IMR-90 (cell line): ENCODE measurements at places on chromosomes 6 and 20. TPM values are rescaled to one million over a fixed set of nuclear protein-coding genes. Genes with fewer than 3 reads are reported as not detected.

- DNase-seq, result peak; percentile 98
- H3K4me1 ChIP-seq, result peaks cover 11% of the 10 kb centered on the region
- no peaks in the 10 kb centered on the region for H3K27me3 ChIP-seq
- no peaks in the 10 kb centered on the region for H3K36me3 ChIP-seq
- no peak overlapping the region for H3K4me3 ChIP-seq
Measured at GRCh38 chr20:52494244-52494643, 302.7 kb upstream of the ZFP64 start.

GRCh38 chr6:151317103-151317994 lies 74.0 kb downstream of the ZBTB2 start:
- no peaks in the 10 kb centered on the region for H3K27me3 ChIP-seq
- no peak overlapping the region for H3K4me3 ChIP-seq
- peak; percentile 90 for DNase-seq
- no peaks in the 10 kb centered on the region; the same call in 1 of the 2 replicates for H3K36me3 ChIP-seq
- H3K27ac ChIP-seq, result peak overlapping the region; percentile 44; the same call in 1 of the 2 replicates

DNA sequence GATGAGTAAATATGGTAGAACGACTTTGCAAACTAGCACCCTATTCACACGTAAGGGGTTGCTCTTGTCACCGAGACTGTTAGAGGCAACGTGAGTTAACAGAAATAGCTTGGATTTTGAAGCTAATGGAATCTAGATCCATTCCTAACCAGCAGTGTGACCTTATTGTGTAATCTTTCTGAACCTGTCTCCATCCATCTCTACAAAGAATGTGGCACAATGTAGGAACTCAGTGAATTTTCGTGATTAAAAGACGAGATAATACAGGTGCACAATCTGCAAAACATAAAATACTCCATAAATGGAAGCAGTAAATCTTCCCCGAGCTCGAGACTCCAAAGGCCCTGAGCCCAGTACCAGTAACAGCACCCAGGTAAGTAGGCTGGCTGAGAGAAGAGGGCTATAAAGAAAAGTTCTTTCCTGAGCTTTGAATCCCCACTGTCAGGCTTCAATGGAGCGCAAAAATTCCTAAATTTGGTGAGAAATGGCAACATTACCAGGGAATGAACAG lies 801 bp upstream of the KIFC1 start:
- no peaks in the 10 kb centered on the region for H3K36me3 ChIP-seq
- H3K27me3 ChIP-seq, result no peaks in the 10 kb centered on the region
- peak overlapping the region; percentile 32 for H3K27ac ChIP-seq
- no peak for DNase-seq
- no peaks in the 10 kb centered on the region for H3K4me1 ChIP-seq

GRCh38 chr20:23180451-23180921 lies 94.4 kb upstream of the CD93 start:
- no peaks in the 10 kb centered on the region for H3K4me1 ChIP-seq
- peaks cover 2% of the 10 kb centered on the region; the same call in 1 of the 2 replicates for H3K27me3 ChIP-seq
- no peak overlapping the region for H3K27ac ChIP-seq
- H3K36me3 ChIP-seq, result no peaks in the 10 kb centered on the region
- no peak overlapping the region for H3K4me3 ChIP-seq
- DNase-seq, result no peak

DNA sequence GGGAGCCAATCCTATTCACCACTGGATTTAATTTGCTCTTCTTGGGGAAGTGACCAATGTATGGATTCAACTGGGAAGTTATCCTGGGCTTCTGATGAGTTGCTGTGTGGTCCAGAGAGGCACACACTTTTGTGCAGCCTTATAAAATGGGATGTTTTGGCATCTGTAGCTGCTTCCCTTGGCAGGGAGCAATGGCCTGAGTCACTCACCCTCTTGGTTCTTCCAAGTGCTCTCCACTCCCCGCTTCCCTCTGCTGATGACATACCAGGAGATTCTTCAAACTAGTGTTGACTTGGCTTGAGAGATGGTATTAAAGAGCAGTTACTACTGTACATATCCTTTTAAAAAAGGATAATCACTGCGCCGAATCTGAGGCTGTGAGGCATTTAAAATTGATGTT lies 105.8 kb downstream of the JARID2 start:
- DNase-seq, result peak; percentile 91
- no peak overlapping the region for H3K4me3 ChIP-seq
- H3K4me1 ChIP-seq, result peaks cover 22% of the 10 kb centered on the region
- H3K36me3 ChIP-seq, result no peaks in the 10 kb centered on the region
- no peak overlapping the region for H3K27ac ChIP-seq

DNA sequence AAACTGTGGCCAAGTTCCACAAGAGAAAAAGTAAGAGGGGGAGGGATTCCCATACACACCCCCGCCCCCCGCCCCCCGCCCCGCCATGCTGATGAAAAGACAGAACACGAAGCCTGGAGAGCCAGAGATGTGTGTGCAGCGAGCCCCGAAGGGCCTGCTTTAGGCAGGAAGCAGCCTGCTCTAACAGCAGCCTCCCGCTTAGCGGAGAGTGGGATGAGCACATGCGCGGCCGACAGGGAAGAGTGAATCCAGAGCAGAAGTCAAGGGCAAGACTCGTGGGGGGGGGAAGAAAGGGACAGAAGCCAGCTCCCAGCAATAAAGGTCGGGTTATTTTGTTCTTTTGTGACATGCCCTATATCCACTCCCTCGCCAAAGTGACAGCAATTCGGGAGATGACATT lies 67.2 kb upstream of the PTGIS start:
- no peak for DNase-seq
- no peaks in the 10 kb centered on the region for H3K4me1 ChIP-seq
- no peak overlapping the region for H3K27ac ChIP-seq
- no peaks in the 10 kb centered on the region for H3K27me3 ChIP-seq
- H3K36me3 ChIP-seq, result peaks cover 37% of the 10 kb centered on the region
- H3K4me3 ChIP-seq, result no peak overlapping the region

- H3K4me3 ChIP-seq, result no peak overlapping the region
- peaks cover 1% of the 10 kb centered on the region for H3K27me3 ChIP-seq
- DNase-seq, result no peak
- H3K4me1 ChIP-seq, result no peaks in the 10 kb centered on the region
- no peaks in the 10 kb centered on the region for H3K36me3 ChIP-seq
Measured at GRCh38 chr20:6683021-6683977, 84.2 kb upstream of the BMP2 start.

DNA sequence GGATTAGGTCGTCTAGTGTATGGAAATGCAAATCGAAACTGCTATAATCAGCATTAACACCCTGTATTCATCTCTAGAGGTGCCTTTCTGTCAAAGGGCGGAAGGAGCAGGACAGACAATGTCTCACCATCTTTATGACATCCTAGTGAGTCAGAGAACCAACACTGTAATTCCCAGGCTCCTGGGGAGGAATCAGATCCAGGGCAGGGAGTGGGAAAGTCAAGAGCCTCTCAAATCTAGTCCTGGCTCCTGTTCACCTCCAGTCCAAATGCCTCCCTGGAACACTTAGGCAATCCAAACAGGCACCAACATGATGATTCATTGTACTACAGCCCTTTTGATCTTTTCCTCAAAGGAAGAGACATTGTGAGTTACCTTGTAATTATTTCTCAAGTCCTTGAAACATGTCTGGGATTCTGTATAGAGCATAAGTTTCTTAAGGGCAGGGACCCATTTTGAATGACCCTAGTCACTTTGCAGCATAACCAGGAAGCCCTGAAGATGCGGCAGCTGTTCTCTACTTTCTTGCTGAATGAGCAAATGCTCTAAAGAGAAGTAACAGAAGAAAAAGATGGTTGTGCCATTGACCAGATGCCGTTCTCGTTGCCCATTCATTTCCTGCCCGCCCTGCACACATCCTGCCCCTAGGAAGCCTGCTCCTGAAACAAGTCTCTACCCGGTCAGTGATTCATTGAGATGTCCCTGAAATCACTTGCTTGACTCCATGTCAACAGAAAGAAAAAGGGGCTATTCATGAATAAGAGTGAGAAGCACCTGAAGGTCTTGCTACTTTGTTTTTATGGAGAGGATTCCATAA lies 112.8 kb upstream of the JARID2 start:
- H3K36me3 ChIP-seq, result no peaks in the 10 kb centered on the region
- H3K27ac ChIP-seq, result no peak overlapping the region; the same call in 1 of the 2 replicates
- no peaks in the 10 kb centered on the region for H3K27me3 ChIP-seq

GRCh38 chr6:101396548-101397173 lies 3.2 kb downstream of the GRIK2 start:
- no peaks in the 10 kb centered on the region; the same call in 1 of the 2 replicates for H3K36me3 ChIP-seq
- no peak overlapping the region for H3K4me3 ChIP-seq
- H3K27me3 ChIP-seq, result no peaks in the 10 kb centered on the region; the same call in 1 of the 2 replicates
- H3K27ac ChIP-seq, result no peak overlapping the region
- 0 out of 2 replicates have a peak, but pooled peaks cover 1% of the 10 kb centered on the region for H3K4me1 ChIP-seq

- no peak for DNase-seq
- H3K27ac ChIP-seq, result no peak overlapping the region
- no peaks in the 10 kb centered on the region for H3K36me3 ChIP-seq
- H3K4me3 ChIP-seq, result no peak overlapping the region
Measured at GRCh38 chr6:53474010-53474409, 70.9 kb downstream of the GCLC start.

- no peaks in the 10 kb centered on the region for H3K27me3 ChIP-seq
- H3K27ac ChIP-seq, result peak overlapping the region; percentile 85
- no peaks in the 10 kb centered on the region for H3K36me3 ChIP-seq
- no peak for DNase-seq
Measured at GRCh38 chr6:89351671-89352277, 748 bp downstream of the UBE2J1 start.

DNA sequence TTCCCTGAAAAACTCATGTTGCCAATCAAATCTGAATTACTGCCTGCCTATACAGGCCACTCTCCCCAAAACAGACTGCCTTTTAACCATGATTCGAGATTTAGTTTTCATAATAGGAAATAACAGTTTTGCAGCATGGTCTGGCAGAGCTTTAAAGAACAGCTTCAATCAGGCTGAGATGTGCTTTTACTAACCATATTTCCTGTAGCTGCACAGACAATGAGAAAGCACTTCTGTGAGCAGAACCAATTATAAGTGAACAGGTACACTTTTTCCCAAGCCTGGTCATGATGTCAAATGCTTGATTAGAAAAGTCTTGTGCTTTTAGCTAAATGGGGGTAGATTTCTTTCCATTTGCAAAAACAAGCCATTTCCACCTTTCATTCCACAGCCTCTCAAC lies 108.2 kb downstream of the THEMIS start:
- H3K27ac ChIP-seq, result no peak overlapping the region
- peaks cover 9% of the 10 kb centered on the region; the same call in 1 of the 2 replicates for H3K27me3 ChIP-seq
- no peak for DNase-seq
- H3K4me3 ChIP-seq, result no peak overlapping the region
- no peaks in the 10 kb centered on the region for H3K36me3 ChIP-seq

DNA sequence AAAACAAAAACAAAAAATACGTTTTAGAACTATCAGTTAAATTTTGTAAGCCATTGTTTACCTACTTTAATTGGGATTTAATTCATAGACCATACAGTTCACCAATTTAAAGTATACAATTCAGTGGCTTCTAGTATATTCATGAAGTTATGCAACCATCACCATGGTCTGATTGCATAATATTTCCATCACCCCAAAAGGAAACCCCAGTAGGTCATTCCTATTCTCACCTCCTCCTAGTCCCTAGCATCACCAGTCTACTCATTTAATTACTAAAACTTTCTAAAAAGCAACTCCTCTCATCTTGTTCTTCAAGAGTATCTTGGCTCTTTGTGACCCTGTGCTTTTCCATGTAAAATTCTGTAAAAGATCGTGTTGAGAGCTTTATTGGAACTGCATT lies 60.2 kb downstream of the ASXL1 start:
- no peaks in the 10 kb centered on the region for H3K36me3 ChIP-seq
- no peak overlapping the region for H3K27ac ChIP-seq
- H3K4me1 ChIP-seq, result peaks cover 4% of the 10 kb centered on the region; the same call in 1 of the 2 replicates

DNA sequence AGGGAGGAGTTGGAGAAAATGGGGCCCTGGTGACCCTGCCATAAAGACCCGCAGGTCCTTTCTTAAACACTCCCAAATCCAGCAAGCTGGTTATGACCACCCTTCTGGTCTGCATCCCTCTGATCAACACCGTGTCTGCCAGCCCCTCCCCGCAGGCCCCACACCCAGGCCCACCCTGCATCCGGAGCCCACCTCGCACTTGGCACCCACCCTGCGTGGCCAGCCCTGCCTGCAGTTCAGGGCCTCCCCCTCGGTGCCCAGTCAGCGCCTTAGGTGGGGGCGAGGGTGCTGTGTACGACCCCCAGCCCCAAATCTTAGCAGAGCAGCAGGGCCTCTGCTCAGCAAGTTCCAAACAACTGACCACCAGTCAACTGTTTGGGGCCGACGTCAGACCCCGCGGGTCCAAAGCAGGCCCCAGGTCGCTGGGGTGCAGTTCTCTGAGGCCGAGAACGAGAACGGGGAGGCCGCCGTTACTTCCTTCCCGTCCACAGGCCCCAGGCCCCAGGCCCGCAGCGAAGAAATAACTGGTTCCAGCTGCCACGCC lies 1.2 kb downstream of the ACSS1 start:
- peaks cover 37% of the 10 kb centered on the region; the same call in 1 of the 2 replicates for H3K27me3 ChIP-seq
- no peaks in the 10 kb centered on the region for H3K36me3 ChIP-seq
- peaks cover 10% of the 10 kb centered on the region; the same call in 1 of the 2 replicates for H3K4me1 ChIP-seq
- peak overlapping the region; percentile 55; the same call in 1 of the 2 replicates for H3K4me3 ChIP-seq

- no peaks in the 10 kb centered on the region for H3K27me3 ChIP-seq
- peaks cover 3% of the 10 kb centered on the region; the same call in 1 of the 2 replicates for H3K4me1 ChIP-seq
- H3K27ac ChIP-seq, result no peak overlapping the region
- H3K36me3 ChIP-seq, result peaks cover 3% of the 10 kb centered on the region; the same call in 1 of the 2 replicates
Measured at GRCh38 chr20:2849529-2849928, 9.0 kb downstream of the VPS16 start.

GRCh38 chr6:10954590-10955010 lies 67.7 kb downstream of the SYCP2L start:
- no peaks in the 10 kb centered on the region for H3K36me3 ChIP-seq
- no peak overlapping the region for H3K4me3 ChIP-seq
- H3K27ac ChIP-seq, result no peak overlapping the region
- H3K4me1 ChIP-seq, result peaks cover 3% of the 10 kb centered on the region; the same call in 1 of the 2 replicates
- peaks cover 9% of the 10 kb centered on the region for H3K27me3 ChIP-seq
- peak; percentile 77 for DNase-seq

DNA sequence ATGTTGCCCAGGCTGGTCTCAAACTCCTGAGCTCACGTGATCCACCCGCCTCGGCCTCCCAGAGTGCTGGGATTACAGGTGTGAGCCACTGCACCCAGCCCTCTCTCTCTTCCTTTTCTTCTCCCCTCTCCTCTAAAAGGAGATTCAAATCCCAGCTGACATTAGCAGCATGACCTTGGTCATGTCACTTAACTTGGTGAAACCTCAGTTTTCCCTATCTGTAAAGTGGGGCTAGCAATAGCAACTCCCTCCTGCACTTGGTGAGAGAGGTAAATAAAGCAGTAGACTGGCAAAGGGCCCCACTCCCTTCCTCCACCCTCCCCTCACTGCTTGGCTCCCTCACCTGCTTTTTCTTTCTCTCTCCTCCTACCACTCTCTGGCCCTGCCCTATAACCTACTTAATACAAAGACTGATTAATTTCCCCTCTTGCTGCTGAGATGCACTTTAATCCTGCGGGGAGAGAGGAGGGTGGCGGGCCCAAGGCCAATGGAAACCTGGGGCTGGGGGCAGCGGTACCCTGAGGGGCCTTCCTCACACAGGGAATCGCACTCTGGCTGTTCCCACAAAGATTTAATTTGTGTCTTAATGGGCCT lies 54.2 kb upstream of the ZFAND3 start:
- H3K4me3 ChIP-seq, result no peak overlapping the region
- DNase-seq, result no peak
- no peaks in the 10 kb centered on the region for H3K36me3 ChIP-seq
- no peak overlapping the region for H3K27ac ChIP-seq
- no peaks in the 10 kb centered on the region for H3K4me1 ChIP-seq

TCP11 gene
- 0.36 and 0.56 TPM in 2 replicates for total RNA-seq

RAB44 gene
- total RNA-seq, result not detected in 2 replicates

RAD21L1 gene
- total RNA-seq, result under 0.01 TPM in 1 of 2 replicates, not detected in the other

DCDC2 gene
- total RNA-seq, result not detected in 2 replicates

LRRC73 gene
- total RNA-seq, result under 0.01 TPM in 2 replicates

DAAM2 gene
- 12.9 and 13.1 TPM in 2 replicates for total RNA-seq

RBCK1 gene
- total RNA-seq, result 29.2 and 29.9 TPM in 2 replicates

MUCL3 gene
- total RNA-seq, result not detected in 2 replicates

PROKR2 gene
- not detected in 2 replicates for total RNA-seq

SPDEF gene
- total RNA-seq, result not detected in 2 replicates

ZNF311 gene
- 0.28 and 0.36 TPM in 2 replicates for total RNA-seq
